ENCODE measurements at places on chromosomes 3 and 15.

GRCh38 chr3:11546657-11547302 is 96.9 kb downstream of the VGLL4 start:
- no peak for DNase-seq

DNA sequence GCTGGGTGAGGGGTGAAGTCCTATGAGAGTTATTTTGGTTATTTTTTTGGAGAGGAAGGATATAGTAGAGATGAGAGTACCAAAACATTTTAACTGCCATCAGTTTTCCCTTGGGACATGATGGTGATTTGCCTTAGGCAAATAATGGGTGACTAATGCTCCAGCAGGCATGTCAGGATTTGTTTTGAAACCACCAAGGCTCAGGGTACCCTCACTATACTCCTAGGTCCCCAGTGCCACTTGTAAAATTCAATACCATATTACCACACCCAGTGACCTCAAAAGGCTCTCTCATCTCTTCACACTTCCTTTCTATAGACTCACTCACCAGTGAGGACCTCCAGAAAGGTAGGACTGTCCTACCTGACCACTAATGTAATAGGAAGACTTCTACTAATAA is 83.6 kb downstream of the WDR72 start:
- no peak for DNase-seq

DNA sequence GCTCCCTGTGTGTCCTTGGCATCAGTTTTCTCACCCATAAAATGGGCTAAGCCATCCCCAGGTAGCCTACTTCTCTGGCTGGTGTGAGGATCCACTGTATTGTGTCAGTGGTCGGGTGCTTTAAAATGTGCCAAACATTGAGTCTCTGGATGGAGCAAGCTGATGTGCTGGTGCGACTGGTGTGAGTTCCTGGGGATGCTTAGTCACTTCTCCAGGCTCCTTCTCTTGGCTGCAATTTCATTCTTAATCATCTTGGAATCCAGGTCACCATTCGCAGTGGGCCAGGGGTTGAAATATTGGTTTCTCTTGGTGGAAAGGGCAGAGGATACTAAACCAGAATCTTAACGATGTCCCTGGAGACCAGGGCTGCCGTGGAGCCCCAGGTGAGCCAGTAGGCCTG is 29.3 kb downstream of the SCN5A start:
- DNase-seq, result no peak

DNA sequence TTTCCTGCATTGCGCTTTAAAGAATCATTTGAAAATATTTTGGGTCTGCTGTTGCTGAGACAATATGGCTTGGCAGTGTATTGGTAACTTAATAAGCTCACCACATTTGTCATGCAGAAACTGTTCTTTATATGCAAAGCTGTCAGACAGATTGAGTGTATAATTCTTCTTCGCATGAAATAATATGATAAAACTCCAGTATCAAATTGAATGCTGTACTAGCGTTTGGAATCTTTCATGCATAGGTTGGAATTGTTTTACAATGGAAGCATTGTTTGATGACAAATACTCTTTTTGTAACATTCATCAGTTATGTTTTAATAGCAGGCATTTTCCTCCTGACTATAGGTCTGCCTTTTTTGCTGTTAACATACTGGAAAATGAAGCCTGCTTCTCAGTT is 53.8 kb downstream of the RBMS3 start:
- no peak for DNase-seq

GRCh38 chr3:114310695-114311094 is 16.9 kb downstream of the TIGIT start:
- DNase-seq, result no peak

Measured in smooth muscle cell of the brain vasculature (primary cell).